ENCODE measurements at places on chromosomes 2 and 18. TPM values are rescaled to one million over a fixed set of nuclear protein-coding genes. Genes with fewer than 3 reads are reported as not detected.
A peak's percentile ranks its signal among the peaks of the same experiment; 100 is the strongest.

GRCh38 chr2:58649756-58650155 is 408.6 kb upstream of the FANCL start:
- no peak for DNase-seq

DNA sequence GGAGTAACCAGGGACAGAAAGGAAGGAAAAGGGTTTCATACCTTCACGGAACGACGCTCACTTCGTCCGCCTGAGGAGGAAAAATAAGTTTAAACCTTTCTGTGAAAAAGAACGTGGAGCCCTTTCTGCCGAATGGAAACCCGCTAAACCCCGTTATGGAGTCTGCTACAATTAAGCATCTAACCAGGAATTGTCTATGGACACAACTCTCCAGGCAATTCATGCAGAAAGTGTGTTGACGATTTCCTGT is 528 bp upstream of the PPP4R3B start:
- no peak for DNase-seq

DNA sequence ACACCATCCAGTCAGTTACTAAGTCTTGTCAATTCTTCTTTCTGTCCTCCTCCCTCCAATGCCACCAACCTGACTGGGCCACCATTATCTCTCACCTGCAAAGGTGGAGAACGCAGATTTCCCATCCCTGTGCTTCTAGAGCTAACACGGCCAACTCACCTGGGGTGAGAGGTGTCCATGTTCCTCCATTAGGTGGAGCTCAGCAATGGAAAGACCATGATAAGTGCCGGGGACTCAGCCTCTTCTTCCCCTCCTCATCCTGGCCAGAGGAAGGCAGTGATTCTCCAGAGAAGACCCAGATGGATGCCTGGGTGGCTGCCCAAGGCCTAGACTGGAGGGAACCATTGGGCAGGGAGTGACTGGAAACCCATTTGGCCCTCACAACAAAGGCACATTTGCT is 48.1 kb upstream of the SLC1A4 start:
- DNase-seq = no peak

DNA sequence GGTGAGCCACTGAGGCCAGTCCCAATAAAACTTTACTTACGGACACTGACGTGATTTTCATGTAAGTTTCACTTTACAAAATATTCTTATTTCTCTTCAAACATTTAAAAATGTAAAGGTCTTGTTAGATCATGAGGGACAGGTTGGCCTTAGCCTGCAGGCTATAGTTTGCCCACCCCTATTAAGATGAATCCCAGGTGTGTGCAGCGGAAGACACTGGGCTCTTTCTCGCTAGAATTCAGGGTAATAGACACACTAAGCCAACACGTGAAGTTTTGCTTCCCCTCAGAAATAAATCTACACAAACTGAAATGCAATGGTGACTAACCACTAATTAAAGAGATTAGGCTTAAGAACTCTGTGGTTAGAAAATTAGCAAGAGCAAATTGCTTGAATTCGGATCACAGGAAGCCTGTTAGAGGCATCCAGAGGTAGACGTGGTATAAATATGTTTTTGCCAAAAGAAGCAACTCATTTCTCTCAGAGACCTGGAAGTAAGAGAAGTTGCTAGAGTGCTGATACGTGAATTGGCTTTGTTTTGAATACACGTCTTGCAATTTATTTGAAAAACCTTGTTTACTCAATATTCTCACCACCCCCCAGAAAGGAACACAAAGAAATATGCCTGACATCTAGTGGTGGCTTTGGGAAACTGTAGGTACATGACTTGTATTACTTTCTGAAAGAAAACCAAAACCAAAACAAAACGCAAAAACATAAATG is 151.6 kb downstream of the DTNB start:
- peak; percentile 25 for DNase-seq

- DNase-seq = no peak
Observed at GRCh38 chr18:79558196-79558932, 121.2 kb upstream of the CTDP1 start.

DNA sequence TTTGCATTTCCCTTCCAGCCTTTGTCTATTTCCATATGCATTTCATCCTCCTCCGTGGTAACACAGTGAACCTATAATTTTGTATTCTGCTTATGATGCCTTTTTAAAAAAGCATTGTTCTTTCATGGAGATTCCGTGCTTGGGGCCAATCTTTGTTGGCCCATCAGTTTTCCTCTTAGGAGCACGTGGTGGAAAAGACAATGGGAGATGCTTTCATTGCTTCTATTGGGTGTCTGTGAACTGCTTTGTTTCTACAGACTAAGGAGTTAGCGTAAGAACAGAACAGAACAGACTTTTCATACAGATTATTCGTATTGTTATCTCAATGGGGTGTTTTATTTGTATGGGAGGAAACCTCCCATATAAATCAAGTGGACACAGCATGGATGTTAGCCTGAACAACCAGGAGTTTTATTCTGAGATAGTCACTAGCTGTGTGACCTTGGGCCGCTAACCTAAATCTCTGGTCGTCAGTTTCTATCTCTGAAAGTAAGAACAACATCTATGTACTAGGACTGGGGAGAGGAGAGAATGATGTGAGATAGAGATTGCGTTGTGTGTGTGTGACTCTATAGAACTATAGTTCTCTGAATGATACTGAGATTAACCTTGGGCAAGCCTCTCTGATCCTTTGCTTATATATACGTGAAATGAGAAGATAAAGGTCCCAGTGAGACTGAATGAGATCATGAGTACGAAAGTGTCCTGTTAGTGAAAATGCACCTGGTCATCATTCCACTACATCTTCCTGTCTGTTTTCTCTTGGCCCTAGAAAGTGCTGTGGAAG is 22.9 kb upstream of the YWHAQ start:
- DNase-seq = no peak

DNA sequence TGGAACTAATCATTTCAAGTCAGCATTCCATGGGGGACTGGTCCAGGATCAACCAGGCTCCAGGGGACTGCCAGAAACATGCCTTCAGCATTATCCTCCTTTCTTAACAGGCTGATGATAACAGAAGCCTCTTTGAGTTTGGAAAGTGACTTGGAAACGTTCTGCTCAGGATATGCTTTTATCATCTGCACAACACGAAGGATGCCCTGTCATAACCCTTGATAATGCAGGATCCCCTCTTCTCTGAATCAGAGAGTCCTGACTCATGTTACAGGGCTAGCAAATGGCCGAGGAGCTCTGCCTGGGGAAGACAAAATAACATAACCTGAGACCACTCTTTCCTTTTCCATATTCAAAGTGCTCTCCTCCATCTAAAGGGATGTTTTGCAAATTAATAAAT is 6.7 kb downstream of the SCYGR3 start:
- no peak for DNase-seq

DNA sequence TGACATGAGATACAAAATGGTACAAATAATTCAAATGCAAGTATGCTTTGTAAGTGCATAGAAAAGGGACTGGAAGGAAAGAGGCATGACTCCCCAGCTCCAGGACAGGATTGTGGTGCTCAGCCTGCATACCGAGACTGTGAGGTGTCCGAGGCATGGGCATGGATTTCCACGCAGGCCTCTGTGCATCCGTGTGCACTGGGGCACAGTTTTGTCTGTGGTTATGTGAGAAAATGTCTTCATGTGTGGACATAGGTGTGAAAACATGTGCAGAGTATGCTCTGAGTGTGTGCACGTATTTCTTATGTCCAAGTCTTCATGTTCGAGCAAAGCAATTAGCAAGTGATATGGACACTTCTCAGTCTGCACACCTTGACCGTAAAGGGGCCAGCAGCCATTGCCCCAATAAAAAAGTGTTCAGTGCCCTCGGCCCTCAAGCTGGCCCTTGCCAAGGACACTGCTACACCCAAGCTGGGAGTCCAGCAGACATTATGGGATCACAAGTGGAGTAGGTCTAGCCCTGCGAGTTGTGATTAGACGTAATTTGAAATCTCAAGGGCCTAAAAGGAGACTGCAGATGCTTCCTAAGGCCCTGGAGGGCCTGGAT is 120.7 kb downstream of the CYP26B1 start:
- DNase-seq = no peak

DNA sequence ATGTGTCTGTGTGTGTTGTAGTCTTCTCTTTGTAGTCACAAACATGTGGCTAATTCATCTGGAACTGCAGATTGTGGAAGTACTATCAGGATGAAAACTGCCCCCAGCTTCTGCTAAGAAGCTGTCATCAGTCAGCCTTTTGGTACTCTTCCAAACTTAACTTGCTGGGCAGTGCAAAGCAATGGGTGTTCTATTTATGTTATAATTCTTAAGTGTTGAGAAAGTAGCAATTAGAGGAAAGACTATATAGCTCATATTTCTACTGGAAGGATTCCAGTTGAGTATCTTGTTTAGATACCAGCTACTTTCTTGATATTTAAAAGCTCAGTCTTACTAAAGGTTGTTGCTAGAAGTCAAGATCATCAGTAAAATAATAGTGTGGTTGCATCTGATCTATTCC is 52.1 kb downstream of the SLC38A11 start:
- no peak for DNase-seq

DNA sequence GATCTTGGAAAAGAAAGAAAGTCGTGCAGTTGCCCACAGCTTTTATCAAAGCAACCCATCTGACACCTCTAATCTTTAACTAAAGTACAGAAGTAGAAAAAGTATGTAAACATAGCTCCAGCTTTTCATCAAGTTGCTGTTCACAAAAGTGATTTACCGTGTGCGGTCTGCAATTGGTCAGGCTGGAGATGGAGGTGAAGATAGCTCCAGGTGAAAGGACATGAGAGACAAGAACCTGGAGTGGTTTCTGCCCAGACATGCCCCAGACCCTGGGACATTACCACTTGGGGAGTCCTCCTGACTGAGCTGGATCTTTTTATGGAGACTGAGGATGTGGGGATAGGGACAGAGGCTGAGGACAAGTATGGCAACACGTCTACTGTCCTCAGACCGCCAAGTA is 82.7 kb downstream of the LAMA1 start:
- DNase-seq = no peak

- DNase-seq = no peak
Observed at GRCh38 chr2:59196491-59196890, 955.4 kb upstream of the FANCL start.

GRCh38 chr2:226903179-226903578 is 67.3 kb downstream of the RHBDD1 start:
- no peak for DNase-seq

GRCh38 chr18:80042785-80043184 is 8.6 kb downstream of the RBFA start:
- no peak for DNase-seq

DNA sequence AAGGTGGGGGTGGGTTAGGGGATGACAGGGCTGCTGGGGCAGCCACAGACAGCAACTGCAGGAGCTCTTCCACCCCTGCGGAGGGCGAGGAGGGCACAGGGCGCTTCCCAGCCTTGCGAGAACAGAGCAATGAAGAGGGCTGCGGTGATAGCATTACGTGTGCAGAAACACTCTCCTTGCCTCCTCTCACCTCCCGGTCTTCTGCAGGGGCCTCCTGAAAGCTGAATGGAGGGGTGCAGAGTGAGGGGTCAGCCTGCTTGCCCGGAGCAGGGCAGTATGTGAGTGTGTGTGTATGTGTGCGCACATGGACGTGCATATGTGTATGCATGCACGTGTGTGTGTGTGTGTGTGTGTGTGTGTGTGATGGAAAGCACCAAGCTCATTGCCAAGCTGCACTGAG is 29.5 kb upstream of the IL1R2 start:
- no peak for DNase-seq

DNA sequence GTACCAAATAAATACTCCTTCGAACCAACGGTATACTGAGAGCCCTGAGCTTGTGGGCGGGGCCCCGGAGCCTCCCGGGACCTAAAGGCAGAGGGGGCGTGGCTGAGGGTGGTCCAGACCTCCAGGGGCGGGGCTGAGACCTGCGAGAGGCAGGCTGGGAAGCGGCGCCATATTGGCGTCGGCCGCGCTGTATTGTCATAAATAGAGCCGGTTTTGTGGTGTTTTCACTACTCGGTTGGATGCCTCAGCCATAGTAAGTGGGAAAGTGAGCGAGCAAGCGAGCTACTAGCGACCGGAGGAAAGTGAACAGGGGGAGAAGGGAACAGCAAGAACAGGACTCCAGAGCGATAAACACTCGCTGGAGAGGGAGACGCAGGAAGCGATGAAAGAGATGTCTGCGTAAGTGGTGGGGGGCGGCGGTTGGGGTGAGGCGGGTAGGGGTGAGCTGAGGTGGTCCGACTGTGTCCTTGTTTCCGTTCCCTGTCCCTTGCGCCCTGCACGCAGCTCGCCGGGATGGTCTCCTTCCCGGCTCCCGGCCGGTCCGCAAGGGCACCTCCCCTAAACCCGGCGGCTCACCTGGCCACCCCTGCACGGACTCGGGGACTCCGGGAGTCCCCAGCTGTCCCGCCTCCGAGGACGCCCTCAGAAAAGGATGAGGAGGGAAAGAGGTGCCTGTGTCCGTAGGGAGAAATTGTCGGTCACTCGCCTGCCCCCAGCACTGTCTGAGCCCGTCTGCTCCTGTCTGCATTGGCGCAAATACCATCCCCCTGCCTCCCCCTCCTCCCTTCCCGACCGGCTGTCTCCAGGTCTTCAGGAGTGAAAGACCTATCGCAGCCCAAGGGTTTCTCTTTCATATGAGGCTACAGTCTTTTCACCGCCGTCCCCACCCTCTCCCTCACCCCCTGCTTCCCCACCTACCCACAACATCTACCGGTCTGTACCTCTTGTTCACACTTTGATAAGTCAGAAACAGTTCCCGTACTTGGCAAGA is at the start of gene PAPOLG:
PAPOLG (plus strand) TSS at position 172 of the 991 bp plus-strand sequence; CDS start at position 383, 211 bp downstream.
- peak; percentile 98 for DNase-seq

DNA sequence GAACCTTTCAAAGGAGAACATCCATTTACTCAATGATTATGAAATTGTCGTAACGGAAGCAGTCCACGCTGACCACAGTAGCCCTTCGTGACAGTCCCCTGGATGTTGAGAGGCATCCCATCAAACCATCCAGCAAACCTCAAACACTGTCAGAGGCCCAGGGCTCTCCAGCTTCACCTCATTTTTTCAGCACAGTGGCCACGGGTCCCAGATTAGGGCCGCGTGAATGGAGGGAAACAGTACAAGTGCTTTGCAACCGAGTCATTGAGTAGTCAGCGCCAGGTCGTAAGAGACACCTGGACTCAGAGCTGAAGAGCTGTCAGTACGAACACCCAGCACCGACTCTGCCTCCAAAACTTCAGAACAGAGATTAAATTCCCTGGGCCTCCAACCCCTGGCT is 552.5 kb upstream of the SALL3 start:
- no peak for DNase-seq

The CRYGC gene
- total RNA-seq = not detected

The ERLEC1 gene
- 17.5 TPM for total RNA-seq

The UGT1A4 gene
- not detected for total RNA-seq

The ANKRD62 gene
- not detected for total RNA-seq

The AKAIN1 gene
- total RNA-seq = not detected

The ACMSD gene
- not detected for total RNA-seq

The RAB27B gene
- not detected for total RNA-seq

The HOXD13 gene
- not detected for total RNA-seq

The CROCC2 gene
- total RNA-seq = not detected

The HRH4 gene
- not detected for total RNA-seq

The SCN7A gene
- total RNA-seq = not detected

The IL36A gene
- total RNA-seq = not detected
